ENCODE measurements at places on chromosomes 16 and 17. TPM values are rescaled to one million over a fixed set of nuclear protein-coding genes. Genes with fewer than 3 reads are reported as not detected.
A peak's percentile ranks its signal among the peaks of the same experiment; 100 is the strongest.

GRCh38 chr17:71959154-71959553 is 161.7 kb upstream of the SOX9 start:
- DNase-seq: no peak

The GRB7 gene
- not detected for total RNA-seq

The DDX42 gene
- total RNA-seq: 181 TPM

GRCh38 chr17:38702916-38703741 is 1.9 kb upstream of the MLLT6 start:
- no peak for DNase-seq

The KRT33B gene
- 0.61 TPM for total RNA-seq

- peak; percentile 82 for DNase-seq
Observed at GRCh38 chr17:27381007-27381501, 75.2 kb upstream of the KSR1 start.

GRCh38 chr17:14197586-14197985 is 39.1 kb downstream of the CDRT15 start:
- no peak for DNase-seq

The TAT gene
- total RNA-seq: not detected

The RAB11FIP4 gene
- 103 TPM for total RNA-seq

DNA sequence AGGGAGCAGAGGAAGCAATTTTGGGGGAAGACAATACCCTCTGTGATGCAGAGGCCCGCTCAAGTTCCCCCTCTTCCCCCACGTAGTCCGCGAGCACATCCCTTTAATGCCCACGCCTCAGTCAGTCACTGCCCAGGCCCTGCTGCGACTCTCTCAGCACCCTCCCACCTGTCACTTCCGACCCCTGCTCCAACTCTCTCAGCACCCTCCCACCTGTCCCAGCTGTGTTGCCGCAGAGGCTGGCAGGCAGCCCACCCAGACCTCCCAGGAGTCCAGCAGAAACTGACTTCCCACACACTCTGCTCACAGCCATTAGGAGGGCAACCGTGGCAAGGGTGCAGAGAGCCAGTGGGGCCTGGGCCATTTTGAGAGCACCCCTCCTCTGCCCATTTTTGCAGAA is 92.7 kb downstream of the WSCD1 start:
- DNase-seq: no peak
